ENCODE measurements at places on chromosomes 5 and 9.
A peak's percentile ranks its signal among the peaks of the same experiment; 100 is the strongest.

- no peak for DNase-seq
- no peak overlapping the region for H3K4me3 ChIP-seq
- no peaks in the 10 kb centered on the region for H3K36me3 ChIP-seq
Observed at GRCh38 chr5:36017622-36018021, 26.4 kb upstream of the UGT3A1 start.

- DNase-seq, result no peak
- H3K27ac ChIP-seq, result no peak overlapping the region
- H3K4me3 ChIP-seq, result no peak overlapping the region
- H3K27me3 ChIP-seq, result peaks cover 69% of the 10 kb centered on the region
- H3K36me3 ChIP-seq, result no peaks in the 10 kb centered on the region
- H3K4me1 ChIP-seq, result peaks cover 7% of the 10 kb centered on the region
Observed at GRCh38 chr5:73433982-73434342, 14.6 kb downstream of the FOXD1 start.

- H3K4me3 ChIP-seq, result no peak overlapping the region
- no peaks in the 10 kb centered on the region for H3K4me1 ChIP-seq
- peaks cover 4% of the 10 kb centered on the region for H3K36me3 ChIP-seq
- DNase-seq, result no peak
Observed at GRCh38 chr5:154375329-154376008, 70.3 kb upstream of the SAP30L start.

DNA sequence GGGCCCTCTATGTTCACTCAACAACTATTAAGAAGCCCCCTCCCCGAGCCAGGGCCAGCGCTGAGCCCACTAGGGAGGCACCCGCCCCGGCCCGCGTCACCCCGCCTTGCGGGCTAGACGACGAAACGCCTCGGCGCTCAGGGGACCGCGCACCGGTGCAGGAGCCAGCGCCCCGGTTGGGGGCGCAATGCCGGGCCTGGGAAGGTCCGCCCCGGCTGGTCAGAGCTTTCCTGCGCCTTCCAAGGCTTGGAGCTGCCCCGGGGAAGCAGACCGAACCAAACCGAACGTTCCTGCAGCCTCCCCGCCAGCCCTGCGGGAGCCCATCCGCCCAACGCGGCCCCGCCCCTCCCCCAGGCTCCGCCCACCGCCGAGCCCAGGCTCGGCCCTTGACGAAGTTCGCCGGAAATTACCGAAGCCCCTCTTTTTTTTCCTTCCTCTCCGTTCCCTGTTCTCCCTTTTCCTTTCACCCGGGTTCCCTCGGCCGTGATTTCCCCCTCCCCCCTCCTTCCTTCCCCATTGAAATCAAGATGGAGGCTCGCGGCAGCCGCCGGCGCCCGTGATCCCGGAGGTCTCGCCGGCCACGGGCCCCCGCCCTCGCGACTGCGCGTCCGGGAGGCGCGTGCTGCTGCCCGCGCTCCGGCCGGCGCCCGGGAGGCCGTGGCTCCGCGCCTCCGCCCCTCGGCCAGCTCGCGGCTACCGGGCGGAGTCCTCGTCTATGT, at the start of gene TRIO:
Gene TRIO (plus strand): TSS at position 516 of the 719 bp plus-strand sequence. CDS start 384 bp downstream, outside the sequence.
- peak within 1 kb of the TSS; percentile 78 for H3K4me3 ChIP-seq
- no peaks in the 10 kb centered on the region for H3K36me3 ChIP-seq
- peak within 1 kb of the TSS; percentile 65 for H3K27ac ChIP-seq
- H3K27me3 ChIP-seq, result peaks cover 51% of the 10 kb centered on the region

- no peaks in the 10 kb centered on the region for H3K4me1 ChIP-seq
- no peak for DNase-seq
- H3K27me3 ChIP-seq, result no peaks in the 10 kb centered on the region
- H3K36me3 ChIP-seq, result no peaks in the 10 kb centered on the region
- H3K4me3 ChIP-seq, result no peak overlapping the region
- no peak overlapping the region for H3K27ac ChIP-seq
Observed at GRCh38 chr5:9954869-9955268, 294.8 kb downstream of the ATPSCKMT start.

- H3K4me3 ChIP-seq, result peak overlapping the region; percentile 54
- peak overlapping the region; percentile 84 for H3K27ac ChIP-seq
- H3K36me3 ChIP-seq, result peaks cover 23% of the 10 kb centered on the region
- H3K4me1 ChIP-seq, result peaks cover 67% of the 10 kb centered on the region
- no peaks in the 10 kb centered on the region for H3K27me3 ChIP-seq
- DNase-seq, result peak; percentile 77
Observed at GRCh38 chr5:111278858-111279504, 54.8 kb downstream of the CAMK4 start.

DNA sequence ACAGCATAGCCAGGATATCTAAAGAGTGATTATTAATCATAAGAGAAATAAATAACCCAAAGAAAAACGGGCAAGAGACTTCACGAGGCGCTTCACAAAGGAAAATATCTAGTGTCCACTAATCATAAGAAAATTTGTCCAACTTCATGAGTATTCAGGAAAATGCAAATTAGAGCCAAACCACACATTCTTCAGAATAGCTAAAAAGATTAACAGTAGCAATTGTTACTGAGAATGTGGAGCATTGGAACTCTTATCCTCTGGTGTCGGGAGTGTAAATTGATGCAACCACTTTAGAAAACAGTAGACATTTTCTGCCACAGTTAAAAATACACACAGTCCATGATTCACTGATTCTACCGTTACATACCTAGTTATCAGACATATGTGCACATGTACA, 145.7 kb downstream of the CWC27 start:
- no peak overlapping the region for H3K4me3 ChIP-seq
- H3K36me3 ChIP-seq, result peaks cover 55% of the 10 kb centered on the region
- DNase-seq, result no peak
- no peaks in the 10 kb centered on the region for H3K4me1 ChIP-seq

DNA sequence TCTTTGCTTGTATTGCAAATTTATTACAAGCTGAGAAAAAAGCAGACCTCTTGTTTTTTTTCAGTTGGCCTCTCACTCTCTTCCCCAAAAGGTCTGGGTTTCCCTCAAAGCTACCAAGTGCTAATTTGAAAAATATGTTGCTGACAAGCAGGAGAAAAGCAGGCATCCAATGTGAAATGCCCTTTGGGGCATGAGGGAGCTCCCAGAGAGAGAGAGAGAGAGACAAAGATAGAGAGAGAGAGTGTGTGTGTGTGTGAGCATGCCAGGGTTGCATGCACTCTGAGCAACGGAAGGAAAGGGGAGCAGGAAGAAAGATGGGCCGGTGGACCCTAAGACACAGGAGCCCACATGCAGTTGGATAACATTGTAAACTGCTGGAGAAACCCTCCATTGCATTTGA, 358.4 kb downstream of the TMEM38B start:
- no peaks in the 10 kb centered on the region for H3K36me3 ChIP-seq
- no peaks in the 10 kb centered on the region for H3K27me3 ChIP-seq
- H3K27ac ChIP-seq, result no peak overlapping the region
- DNase-seq, result no peak

DNA sequence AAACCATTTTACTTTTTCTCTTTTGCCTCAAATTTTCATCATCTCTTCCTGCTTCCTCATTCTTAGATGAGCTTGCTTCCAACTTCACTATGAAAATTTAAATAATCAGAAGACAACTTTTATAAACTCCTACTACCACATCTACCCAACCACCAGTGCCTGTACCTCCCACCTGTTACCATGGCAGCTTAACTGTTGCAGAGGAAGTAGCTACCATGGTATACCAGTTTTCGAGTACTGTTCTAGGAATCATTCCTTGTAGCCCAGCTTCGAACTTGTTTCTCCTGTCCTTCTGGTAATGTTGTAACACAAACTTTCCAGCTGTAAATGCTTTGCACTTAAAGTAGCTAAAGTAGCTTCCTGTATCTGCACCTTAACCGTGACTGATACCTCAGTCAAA, 266.8 kb upstream of the NREP start:
- no peaks in the 10 kb centered on the region for H3K36me3 ChIP-seq
- H3K4me3 ChIP-seq, result no peak overlapping the region
- H3K27me3 ChIP-seq, result no peaks in the 10 kb centered on the region
- DNase-seq, result no peak
- no peak overlapping the region for H3K27ac ChIP-seq

DNA sequence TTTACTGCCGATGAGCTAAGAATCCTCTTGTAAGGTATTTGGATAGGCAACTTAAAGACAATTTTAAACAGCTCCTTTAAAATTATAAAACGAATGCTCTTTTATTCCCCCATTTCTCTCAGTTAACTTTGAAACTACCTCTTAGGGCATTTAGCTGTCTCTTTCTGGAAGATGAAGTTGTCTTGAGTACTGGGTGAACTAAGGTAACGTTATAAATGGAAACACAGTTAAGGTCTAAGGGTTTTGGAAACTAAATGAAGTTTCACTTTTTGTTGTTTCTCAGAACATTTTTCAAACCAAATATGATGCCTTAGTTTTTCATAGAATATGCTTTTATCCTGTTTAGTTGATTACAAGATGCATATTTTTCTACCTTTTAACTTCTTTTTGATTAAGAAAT, 6.8 kb downstream of the UBE2R2 start:
- no peak for DNase-seq
- H3K36me3 ChIP-seq, result peaks cover 19% of the 10 kb centered on the region
- H3K27ac ChIP-seq, result peak overlapping the region; percentile 29
- no peaks in the 10 kb centered on the region for H3K27me3 ChIP-seq
- peaks cover 29% of the 10 kb centered on the region for H3K4me1 ChIP-seq

GRCh38 chr9:107274096-107274495, 9.0 kb upstream of the RAD23B start:
- no peaks in the 10 kb centered on the region for H3K36me3 ChIP-seq
- no peak overlapping the region for H3K4me3 ChIP-seq
- no peak for DNase-seq
- H3K4me1 ChIP-seq, result no peaks in the 10 kb centered on the region

GRCh38 chr9:71676460-71676859, 91.9 kb downstream of the CEMIP2 start:
- H3K27ac ChIP-seq, result no peak overlapping the region
- no peak overlapping the region for H3K4me3 ChIP-seq
- H3K27me3 ChIP-seq, result no peaks in the 10 kb centered on the region

- peaks cover 33% of the 10 kb centered on the region for H3K4me1 ChIP-seq
- no peak overlapping the region for H3K27ac ChIP-seq
- H3K36me3 ChIP-seq, result no peaks in the 10 kb centered on the region
- peak overlapping the region; percentile 81 for H3K4me3 ChIP-seq
- DNase-seq, result no peak
Observed at GRCh38 chr5:148826739-148827070, 294 bp downstream of the ADRB2 start.

DNA sequence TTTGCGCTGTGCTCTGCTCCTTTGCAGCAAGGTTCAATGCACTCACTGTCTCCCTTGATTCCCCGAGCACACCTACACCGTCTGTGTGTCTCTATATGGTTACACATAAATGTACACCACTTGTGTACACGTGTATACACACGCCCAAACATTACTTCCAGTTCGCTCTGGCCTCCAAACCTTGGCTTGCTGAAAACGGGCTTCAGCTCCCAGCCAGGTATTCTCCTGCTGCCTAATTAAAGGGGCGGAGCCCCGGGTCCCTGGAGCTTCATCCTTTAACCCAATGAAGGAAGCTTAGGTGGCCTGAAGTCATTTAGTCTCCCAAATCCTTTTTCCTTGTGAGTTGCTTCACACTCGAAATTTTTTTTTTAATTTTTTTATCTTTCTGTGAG, 4.6 kb downstream of the ISL1 start:
- H3K27me3 ChIP-seq, result peaks cover 89% of the 10 kb centered on the region
- no peak for DNase-seq
- no peak overlapping the region for H3K4me3 ChIP-seq
- H3K4me1 ChIP-seq, result no peaks in the 10 kb centered on the region

GRCh38 chr5:95870105-95870672, 47.7 kb upstream of the GLRX start:
- peaks cover 6% of the 10 kb centered on the region for H3K36me3 ChIP-seq
- DNase-seq, result peak; percentile 68
- peak overlapping the region; percentile 99 for H3K27ac ChIP-seq
- H3K27me3 ChIP-seq, result no peaks in the 10 kb centered on the region

GRCh38 chr5:131171276-131171810, 599 bp downstream of the LYRM7 start:
- H3K4me3 ChIP-seq, result peak overlapping the region; percentile 99
- H3K27ac ChIP-seq, result peak overlapping the region; percentile 95
- H3K36me3 ChIP-seq, result peaks cover 16% of the 10 kb centered on the region
- DNase-seq, result peak; percentile 29

DNA sequence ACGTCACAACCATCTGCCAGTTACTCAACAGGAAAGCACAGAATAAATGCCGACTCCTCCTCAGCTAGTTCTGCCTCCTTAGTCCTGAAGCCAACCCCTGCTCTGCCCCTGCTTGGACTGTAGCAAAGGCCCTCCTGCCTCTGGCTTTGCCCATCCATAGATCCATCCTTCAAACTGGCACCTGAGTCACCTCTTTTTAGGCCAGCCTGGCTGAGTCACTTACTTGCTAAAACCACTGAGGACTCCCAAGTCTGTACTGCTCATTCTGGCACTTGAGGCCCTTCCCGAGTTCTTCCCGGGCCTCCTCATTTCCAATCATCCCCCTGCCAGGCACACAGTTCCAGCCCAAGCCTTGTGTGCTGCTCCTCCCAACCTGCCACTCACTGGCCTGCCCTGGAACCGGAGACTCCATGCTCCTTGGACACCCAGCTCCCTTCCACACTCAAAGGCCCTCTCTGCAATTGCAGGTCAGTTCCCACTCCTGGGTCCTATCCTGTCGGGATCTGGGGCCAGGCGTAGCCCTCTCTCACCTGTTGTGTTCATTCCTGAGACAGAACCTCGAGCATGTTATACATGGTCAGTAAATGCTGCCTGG, 220.1 kb downstream of the DAB2IP start:
- H3K36me3 ChIP-seq, result no peaks in the 10 kb centered on the region
- H3K4me3 ChIP-seq, result no peak overlapping the region
- DNase-seq, result no peak
- no peaks in the 10 kb centered on the region for H3K27me3 ChIP-seq
- H3K27ac ChIP-seq, result no peak overlapping the region
- H3K4me1 ChIP-seq, result no peaks in the 10 kb centered on the region

GRCh38 chr9:87613265-87614111, 112.4 kb upstream of the CTSL start:
- no peak overlapping the region for H3K4me3 ChIP-seq
- no peaks in the 10 kb centered on the region for H3K36me3 ChIP-seq
- no peaks in the 10 kb centered on the region for H3K4me1 ChIP-seq
- no peak overlapping the region for H3K27ac ChIP-seq

DNA sequence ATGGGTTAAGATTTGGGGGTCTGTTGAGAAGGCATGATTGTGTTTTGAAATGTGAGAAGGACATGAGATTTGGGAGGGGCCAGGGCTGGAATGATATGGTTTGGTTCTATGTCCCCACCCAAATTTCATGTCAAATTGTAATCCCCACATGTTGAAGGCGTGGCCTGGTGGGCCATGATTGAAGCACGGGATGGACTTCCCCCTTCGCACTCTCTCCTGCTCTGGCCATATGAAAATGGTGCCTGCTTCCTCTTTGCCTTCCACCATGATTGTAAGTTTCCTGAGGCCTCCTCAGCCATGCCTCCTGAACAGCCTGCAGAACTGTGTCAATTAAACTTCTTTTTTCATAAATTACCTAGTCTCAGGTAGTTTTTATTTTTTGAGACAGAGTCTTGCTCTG, 14.7 kb upstream of the NOTCH1 start:
- no peak overlapping the region for H3K4me3 ChIP-seq
- no peak for DNase-seq
- no peaks in the 10 kb centered on the region for H3K36me3 ChIP-seq
- no peaks in the 10 kb centered on the region for H3K27me3 ChIP-seq

GRCh38 chr9:118630931-118631595, 738.2 kb downstream of the BRINP1 start:
- no peak overlapping the region for H3K4me3 ChIP-seq
- no peak for DNase-seq
- H3K4me1 ChIP-seq, result no peaks in the 10 kb centered on the region
- H3K27ac ChIP-seq, result no peak overlapping the region
- no peaks in the 10 kb centered on the region for H3K27me3 ChIP-seq
- H3K36me3 ChIP-seq, result no peaks in the 10 kb centered on the region

GRCh38 chr9:114172981-114173833, 17.9 kb downstream of the COL27A1 start:
- no peak for DNase-seq
- H3K4me3 ChIP-seq, result no peak overlapping the region
- peaks cover 5% of the 10 kb centered on the region for H3K36me3 ChIP-seq
- peaks cover 3% of the 10 kb centered on the region for H3K27me3 ChIP-seq
- no peaks in the 10 kb centered on the region for H3K4me1 ChIP-seq

Measured in activated naive CD8-positive, alpha-beta T cell treated with anti-CD3 and anti-CD28 coated beads for 36 hours (primary cell).